ENCODE measurements at places on chromosomes 2 and 18. TPM values are rescaled to one million over a fixed set of nuclear protein-coding genes. Genes with fewer than 3 reads are reported as not detected.

Gene MYL1
- 1.4 TPM for total RNA-seq

Gene ZNF396
- total RNA-seq, result 0.38 TPM

GRCh38 chr2:29309090-29310029, 194.1 kb downstream of the CLIP4 start:
- peak; percentile 34 for DNase-seq

GRCh38 chr18:79889569-79889968, 61.9 kb downstream of the SLC66A2 start:
- DNase-seq, result no peak

- DNase-seq, result no peak
These were observed 45.3 kb downstream of the SMAD7 start for GRCh38 chr18:48905513-48905912.
